ENCODE measurements at places on chromosomes 1 and 21.

DNA sequence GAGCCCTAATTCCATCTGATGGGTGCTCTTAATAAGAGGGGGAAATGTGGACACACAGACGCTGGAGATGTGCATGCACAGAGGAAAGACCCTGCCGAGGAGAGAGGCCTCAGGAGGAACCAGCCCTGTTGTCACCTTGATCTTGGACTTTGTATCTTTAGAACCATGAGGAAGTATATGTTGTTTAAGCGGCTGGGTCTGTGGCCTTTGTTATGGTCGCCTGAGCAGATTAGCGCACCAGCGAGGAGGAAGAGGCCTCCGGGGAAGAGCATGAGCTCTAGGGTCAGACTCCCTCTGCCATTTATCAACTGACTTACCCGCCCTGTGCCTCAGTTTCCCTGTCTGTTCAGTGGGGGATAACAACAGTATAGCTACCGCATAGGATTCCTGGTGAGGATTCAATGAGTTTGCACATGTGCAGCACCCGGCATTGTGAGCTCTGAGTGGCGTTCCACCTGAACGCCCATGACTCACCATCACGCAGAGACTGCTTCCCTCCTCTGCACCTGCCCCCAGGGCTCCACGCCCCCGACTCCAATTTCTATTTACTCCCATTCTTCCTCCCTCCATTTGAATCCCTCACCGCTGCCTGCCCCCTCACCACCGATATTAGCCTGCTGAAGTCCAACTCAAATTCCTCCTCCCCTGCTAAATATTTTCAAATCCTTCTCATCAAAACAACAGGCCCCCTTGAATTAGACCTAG, 67.2 kb downstream of the ATP5PO start:
- no peak for DNase-seq

- no peak for DNase-seq
Observed at GRCh38 chr1:241857131-241857530, 9.1 kb downstream of the EXO1 start.

- no peak for DNase-seq
Observed at GRCh38 chr1:206797534-206798383, 25.5 kb upstream of the IL10 start.

- no peak for DNase-seq
Observed at GRCh38 chr1:86868477-86868876, 45.4 kb downstream of the SELENOF start.

DNA sequence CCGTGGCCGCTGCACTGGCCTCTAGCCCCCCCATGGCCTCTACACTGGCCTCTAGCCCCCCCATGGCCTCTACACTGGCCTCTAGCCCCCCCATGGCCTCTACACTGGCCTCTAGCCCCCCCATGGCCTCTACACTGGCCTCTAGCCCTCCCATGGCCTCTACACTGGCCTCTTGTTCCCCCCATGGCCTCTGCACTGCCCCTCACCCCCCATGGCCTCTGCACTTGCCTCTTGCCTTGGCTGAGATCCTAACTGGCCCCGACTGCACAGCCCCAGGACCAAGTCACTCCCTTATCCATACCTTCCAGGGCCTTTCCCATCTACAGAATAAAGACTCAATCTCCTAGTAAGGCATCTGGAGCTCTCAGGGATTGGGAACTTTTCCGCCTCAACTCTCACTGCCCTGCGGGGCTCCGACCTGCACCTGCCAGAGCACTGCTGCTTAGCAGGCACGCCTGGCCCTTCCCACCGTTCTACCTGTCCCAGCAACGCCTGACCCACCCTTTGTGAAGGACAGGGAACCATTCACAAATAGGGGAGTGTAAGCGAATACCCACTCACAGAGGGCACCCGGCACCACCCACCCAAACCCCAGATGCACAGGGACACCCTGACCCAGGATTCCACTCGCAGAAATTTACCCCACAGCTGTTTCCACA, 38.8 kb downstream of the ACOT7 start:
- no peak for DNase-seq

GRCh38 chr1:64677532-64677931, 67.3 kb upstream of the RAVER2 start:
- DNase-seq: no peak

DNA sequence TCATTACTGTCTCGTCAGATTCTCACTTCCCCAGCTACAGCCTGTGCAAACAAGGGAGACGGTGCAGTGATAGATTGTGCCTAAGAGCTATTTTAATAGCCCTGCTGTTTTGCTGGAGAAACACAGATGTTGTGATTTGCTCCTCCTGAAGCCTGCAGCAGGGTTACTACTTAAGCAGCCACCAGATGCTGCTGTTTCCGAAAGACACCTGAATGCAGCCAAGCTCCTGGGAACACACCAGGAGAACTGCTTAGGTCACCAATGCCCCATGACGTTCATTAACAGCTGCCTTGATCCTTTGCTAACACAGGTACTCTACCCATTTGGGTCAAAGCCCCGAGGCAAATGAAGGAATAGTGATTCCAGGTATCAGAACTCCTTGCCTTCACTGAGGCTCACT, 411.8 kb upstream of the DAB1 start:
- no peak for DNase-seq

GRCh38 chr1:231218078-231218477, 22.9 kb upstream of the GNPAT start:
- no peak for DNase-seq
